NCI-H524 treated with DMSO at 0.1 percent for 48 hours (cell line): ENCODE measurements at places on chromosomes 2 and 18.

- no peak for DNase-seq
Observed at GRCh38 chr2:39216346-39217191, 27.2 kb downstream of the CDKL4 start.

- no peak for DNase-seq
Observed at GRCh38 chr2:34909992-34910705, 1311.0 kb upstream of the FAM98A start.

DNA sequence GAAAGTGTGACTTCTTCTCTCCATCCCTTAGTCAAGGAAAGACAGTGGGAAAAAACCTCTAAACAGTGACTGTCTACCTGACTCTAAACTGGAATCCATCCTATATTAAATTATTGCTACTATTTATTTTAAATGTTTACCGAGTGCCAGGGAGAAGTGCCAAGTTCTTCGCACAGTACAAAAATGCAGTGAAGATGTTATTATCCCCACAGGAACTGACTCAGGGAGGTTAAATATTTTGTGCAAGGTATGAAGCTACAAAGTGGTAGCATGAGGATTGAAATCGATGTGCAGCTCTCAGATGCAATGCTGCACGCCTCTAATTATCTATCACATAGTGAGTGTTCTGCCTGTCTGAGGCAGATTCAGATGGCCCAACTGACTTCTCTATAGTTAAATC lies 91.1 kb downstream of the MEP1B start:
- DNase-seq = no peak

DNA sequence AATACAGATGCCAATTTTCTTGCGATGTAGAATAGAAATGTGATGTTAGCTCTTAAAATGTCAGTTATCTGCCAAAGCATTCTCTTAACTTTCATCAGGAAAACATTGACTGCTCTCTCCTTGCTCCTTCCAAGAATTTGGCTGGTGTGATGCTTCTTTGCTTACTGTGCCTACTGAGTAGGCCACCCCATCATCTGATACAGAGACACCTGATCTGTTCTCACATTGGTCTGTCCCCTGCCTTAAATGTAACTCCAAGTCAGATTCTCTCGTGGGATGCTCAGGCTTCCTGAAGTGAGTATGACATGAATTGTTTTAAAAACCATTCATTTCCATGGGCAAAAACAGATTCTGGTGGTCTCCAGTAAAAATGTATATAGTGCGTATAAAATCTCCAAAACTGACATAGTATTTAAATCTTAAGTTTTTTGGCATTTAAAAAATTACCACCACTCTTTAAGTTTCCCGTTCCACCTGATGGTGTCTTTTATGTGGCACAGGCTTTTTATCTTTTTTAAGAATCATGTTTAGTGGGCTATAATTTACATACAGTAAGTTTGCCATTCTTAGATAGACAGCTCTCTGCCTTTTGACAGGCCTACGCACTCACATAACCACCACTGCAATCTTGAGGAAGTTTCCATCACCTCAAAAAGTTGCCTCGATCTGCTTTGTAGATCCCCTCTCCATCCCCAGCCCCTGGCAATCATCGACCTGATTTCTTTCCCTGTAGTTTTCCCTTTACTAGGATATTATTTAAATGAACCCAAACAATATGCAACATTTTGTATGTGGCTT lies 36.6 kb downstream of the UBE2F start:
- no peak for DNase-seq

GRCh38 chr2:191001032-191001431 lies 12.9 kb downstream of the STAT1 start:
- DNase-seq = no peak

DNA sequence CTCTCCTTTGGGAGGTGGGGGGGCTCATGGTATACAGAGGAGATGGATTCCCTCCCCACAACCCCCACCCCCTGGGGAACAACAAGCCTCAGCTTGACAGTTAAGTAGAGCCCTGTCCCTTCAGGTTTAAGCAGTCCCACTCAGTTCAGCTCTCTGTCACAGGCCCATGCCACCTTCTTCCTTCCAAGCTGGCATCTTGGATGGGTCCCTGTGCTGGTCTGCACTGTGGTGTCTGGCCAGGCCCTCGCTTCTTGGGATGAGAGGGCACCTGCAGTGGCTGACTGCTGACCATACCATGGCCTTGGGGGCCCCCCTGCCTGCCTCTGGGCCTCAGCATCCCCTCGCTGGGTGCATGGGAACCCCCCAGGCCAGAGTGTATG lies 20.4 kb upstream of the GPR17 start:
- no peak for DNase-seq

DNA sequence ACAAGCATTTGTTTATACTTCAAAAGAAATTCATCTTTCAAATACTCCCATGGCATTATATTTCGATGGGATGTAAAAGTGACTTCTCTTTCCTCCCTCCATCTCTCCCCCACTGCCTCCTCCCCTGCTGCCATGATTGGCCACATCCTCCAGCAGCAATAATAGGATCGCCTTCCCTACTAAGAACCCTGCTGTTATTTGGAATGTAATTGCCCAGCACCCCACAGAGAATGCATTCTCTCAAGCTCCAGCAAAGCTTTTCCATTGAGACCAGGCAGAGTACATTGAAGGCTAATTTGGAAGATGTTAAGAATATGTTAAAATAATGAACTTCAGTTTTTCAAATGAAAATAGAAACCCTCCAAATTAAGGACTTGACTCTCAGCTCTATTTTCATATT lies 375.4 kb upstream of the ACVR2A start:
- no peak for DNase-seq

DNA sequence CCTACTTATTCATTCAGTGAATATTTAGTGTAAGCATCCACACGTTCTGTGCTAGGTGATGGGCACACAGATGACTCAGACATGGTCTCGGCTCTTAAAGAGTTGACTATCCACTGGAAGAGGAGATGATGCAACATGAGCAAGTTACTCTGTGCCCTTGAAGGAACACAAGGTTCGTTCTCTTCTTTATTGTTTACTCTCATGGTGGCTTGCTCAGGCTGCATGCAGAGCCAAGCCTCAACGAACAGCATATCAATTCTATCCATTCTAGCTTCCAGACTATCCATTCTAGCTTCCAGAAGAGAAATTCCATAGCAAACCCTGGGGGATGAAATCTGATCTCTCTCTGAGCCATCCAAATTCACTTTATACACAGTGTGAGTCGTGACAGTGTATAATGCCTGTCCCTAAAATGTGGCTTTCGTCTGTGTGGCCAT lies 68.1 kb upstream of the CTAGE1 start:
- no peak for DNase-seq

GRCh38 chr2:172231508-172231907 lies 128.8 kb upstream of the DLX2 start:
- DNase-seq = no peak

- DNase-seq = no peak
Observed at GRCh38 chr2:59882822-59883221, 670.6 kb downstream of the BCL11A start.

DNA sequence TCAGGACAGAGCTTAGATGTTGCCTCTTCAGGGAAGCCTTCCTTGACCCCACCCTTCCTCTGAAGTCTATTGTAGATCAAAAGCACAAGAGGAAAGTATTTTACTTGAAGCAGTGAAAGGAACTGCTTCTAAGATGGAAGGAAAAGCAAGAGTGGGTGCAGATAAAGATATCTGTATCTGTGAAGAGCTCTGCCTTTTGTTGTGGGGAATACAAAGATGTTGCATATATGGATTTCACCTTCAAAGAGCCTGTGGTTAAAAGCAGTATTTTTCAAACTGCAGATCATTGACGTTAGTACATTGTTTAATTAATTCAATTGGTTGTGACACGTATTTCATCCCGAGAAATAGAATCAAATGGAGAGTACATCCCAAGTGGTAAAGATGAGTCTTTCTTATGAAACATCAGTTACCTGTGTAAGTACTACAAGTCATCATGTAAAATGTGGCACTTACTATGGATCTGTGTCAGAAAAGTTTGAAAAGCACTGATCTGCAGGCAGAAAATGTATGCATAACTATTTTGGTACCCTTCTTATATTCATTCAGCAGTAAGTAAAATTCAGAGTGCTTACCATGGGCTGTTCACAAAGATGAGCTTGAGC lies 24.6 kb upstream of the TNFRSF11A start:
- no peak for DNase-seq

- DNase-seq = no peak
Observed at GRCh38 chr2:147829106-147829505, 15.7 kb upstream of the ACVR2A start.
